ENCODE measurements at places on chromosomes 6 and 20.
A peak's percentile ranks its signal among the peaks of the same experiment; 100 is the strongest.

GRCh38 chr20:61765871-61766654, 299.6 kb downstream of the TAF4 start:
- DNase-seq = peak; percentile 6

- DNase-seq = no peak
Measured at GRCh38 chr20:45394221-45395113, 13.6 kb upstream of the DBNDD2 start.

DNA sequence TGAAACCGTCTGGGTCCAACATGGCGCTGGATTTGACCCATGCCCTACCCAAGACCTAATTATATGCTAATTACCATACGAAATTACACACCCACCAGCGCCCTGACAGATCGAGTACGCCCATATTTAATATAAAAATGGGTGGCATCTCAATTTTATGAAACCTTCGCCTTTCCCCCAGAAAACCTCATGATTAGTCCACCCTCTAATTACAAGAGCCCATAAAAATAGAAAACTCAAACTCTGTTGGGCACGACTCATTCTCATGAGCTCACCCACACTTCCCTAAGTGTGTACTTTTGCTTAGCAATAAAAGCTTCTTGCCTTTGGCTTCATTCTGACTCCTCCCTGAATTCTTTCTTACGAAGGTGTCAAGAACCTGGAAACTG, 136.4 kb downstream of the OR2B2 start:
- DNase-seq = no peak

DNA sequence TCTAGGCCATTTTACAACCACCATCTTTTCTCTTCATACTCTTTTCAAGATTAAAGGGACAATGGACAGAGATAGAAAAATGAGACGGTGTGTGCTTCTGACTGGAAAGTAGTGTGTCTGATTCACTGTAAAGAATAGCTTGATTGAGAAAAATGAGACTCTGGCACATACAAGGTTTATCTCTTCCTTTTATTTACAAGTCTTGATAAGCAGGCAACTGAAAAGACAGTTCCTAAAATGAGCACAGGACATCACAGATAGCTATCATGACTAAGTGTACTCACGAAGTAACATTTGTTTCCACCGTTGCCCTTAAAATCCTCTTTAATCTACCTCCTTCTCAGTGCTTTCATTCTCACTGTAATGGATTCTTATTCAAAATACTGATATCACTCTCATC, 383.0 kb downstream of the TBC1D32 start:
- no peak for DNase-seq

- no peak for DNase-seq
Measured at GRCh38 chr20:46237227-46237626, 71.1 kb downstream of the CDH22 start.

DNA sequence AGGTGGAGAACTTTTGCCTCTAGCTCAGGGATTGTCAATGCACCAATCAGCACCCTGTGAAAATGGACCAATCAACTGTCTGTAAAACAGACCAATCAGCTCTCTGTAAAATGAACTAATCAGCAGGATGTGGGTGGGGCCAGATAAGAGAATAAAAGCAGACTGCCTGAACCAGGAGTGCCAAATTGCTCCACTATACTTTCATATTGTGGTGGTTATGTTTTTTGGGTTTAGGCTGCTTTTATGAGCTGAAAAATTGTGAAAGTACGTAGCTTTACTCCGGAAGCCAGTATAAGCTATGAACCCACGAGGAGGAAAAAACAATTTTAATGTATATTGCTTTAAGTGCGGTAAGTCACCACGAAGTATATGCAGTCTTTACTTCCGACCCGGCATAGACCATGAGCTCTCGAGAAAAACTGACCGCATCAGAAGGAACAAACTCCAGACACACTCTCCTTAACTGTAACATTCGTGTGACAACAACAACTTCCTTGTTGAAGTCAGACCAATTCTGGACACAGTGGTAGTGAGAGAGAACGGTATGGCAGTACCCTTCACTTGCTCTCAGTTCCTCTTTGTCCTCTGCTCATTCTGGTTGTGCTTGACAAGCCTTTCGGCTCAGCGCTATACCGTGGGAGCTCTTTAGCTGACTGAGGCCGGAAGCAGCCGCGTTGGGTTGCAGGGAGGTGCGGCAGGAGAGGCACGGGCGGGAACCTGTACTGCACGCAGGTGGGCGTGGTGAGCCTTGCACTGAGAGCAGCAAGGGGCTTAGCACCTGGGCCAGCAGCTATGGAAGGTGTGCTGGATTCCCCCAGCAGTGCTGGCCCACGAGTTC, 81.9 kb upstream of the E2F3 start:
- peak; percentile 55 for DNase-seq

- DNase-seq = no peak
Measured at GRCh38 chr20:15656124-15656523, 917.1 kb downstream of the KIF16B start.

- no peak for DNase-seq
Measured at GRCh38 chr6:43469947-43470346, 7.4 kb upstream of the TJAP1 start.

GRCh38 chr6:155001482-155001881, 6.4 kb downstream of the TIAM2 start:
- no peak for DNase-seq

DNA sequence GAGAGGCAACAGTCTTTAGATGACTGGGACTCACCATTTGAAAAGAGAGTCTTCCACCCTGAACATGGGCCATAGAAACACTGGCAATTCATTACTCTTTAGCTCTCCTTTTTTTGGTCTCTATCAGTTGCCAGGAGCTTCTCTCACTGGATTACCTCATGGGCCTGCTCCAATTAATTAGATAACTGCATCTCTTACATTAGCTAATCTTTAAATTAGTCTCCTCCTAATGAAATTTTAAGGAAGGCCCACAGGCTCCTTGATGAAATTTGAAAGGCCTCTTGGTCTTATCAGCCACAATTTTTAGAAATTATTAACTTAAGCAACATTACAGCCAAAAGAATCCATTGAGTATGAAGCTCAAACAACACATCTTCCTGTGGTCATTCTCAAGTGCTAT, 184.4 kb downstream of the UNC5CL start:
- DNase-seq = no peak

GRCh38 chr6:119034827-119035458, 43.5 kb downstream of the FAM184A start:
- no peak for DNase-seq

GRCh38 chr6:3324262-3324942, 65.7 kb downstream of the PSMG4 start:
- DNase-seq = peak; percentile 41

DNA sequence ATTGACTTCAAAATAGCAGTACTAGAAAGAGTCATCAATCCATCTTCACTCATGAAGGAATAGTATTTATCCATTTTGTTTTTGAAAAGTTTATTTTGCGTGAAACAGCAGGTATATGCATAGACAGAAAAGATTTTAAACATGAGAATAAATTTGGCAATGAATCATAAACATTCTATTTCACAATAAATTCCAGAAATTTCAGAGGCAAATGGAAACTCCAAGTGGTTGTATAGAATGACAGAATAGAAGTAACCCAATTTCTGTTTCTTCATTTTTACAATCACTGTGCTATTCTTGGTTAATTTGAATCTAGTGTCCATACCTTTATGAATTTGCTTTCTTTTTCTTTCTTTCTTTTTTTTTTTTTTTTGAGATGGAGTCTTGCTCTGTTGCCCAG, 173.0 kb upstream of the ECI2 start:
- no peak for DNase-seq

DNA sequence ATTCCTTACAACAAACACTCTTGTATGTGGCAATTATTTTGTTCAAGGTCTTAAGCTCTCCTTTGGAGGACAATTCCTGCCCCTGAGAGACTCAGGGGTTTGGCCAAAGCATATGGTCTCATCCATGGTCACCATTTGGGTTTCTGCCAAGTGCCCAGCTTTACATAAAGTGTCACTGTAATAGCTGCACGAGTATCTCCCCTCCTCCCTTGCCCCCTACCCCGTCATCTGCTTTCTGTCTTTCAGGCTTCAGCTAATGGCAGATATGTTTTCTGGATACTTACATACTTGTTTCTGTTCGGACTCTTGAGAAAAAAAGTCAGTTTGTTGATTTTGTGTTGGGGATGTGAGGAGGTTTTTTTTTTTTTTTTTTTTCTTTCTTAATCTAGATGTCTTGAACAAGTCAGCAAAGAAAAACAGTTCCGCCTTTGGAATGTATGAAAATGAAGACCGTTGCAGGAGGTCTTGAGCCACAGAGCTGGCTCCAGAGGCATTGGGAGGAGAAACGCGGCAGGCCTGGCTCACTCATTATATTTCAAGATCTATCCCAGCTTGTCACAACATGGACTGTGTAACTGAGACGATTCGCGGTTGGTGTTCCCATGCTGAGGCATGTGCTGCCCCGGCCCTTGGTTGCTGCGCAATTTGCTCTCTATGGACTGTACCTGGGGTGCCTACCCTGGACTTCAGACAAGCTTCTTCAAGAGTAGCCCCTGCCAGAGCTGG, 32.6 kb upstream of the STX16 start:
- DNase-seq = no peak

GRCh38 chr20:45406260-45407066, 1.6 kb upstream of the DBNDD2 start:
- no peak for DNase-seq

DNA sequence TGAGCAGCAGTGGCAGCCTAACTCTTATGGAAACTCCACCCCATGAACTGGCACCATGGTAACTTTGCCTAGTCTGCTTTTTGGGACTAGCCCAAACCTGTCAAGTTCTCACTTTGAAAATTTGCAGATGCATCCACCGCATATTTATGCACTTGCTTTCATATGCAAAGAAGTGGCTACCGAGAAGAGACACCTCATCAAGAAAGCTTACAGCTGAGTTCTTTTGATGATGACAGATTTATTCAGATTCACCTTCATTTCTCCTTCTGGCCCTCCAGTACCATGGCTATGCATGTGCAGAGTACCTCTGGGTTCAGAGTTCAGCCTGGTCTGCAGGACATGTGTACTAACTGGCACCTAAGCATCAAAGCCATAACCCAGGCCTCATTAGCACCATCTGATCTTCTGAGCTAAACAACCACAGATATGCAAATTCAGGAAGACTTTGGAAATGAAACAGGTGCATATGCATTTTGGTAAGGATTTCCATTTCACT, 154.3 kb upstream of the TENT5A start:
- DNase-seq = no peak

DNA sequence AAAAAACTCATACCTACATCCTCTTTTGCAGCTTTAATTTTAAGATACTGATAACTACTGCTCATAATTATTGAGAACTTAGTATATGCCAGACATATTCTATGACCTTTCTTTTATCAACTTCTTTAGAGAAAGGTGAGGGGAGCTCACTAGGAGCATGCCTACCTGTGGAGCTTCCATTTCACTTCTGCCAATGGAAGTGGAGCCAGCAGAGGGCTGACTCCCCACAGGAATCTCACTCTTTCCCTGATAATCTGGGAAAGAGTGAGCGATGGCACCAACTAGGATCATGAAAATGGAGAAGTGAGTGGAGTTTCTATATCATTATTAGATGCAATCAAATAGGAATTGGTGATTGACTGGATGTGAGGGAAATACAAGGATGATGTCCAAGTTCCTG, 484.9 kb downstream of the LMBRD1 start:
- no peak for DNase-seq

GRCh38 chr6:118890997-118891790, 2.8 kb upstream of the ASF1A start:
- DNase-seq = peak; percentile 34

DNA sequence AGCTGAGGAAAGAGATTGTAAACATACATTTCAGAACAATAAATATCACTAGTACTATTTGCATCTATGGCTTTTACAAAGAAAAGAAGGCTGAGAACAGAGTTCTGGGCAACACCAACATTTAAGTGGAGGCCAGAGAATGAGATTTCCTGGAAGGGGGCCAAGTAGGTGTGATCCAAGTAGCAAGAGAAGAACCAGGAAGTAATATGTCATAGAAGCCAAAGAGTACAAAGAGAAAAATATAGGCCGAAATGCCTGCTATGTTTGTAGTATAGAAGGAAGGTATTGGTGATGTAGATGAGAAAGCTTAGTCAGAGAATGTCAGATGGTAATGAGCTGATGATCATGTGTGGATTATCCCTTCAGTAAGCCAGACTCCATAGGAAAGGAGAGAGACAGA, 94.5 kb downstream of the PERP start:
- DNase-seq = no peak

DNA sequence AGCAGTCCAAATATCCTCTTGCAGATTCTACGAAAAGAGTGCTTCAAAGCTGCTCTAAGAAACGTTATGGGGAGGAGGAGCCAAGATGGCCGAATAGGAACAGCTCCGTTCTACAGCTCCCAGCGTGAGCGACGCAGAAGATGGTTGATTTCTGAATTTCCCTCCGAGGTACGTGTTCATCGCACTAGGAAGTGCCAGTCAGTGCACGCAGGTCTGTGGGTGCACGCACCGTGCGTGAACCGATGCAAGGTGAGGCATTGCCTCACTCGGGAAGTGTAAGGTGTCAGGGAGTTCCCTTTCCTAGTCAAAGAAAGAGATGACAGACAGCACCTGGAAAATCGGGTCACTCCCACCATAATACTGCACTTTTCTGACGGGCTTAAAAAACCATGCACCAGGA, 272.1 kb upstream of the DEFB115 start:
- DNase-seq = no peak

DNA sequence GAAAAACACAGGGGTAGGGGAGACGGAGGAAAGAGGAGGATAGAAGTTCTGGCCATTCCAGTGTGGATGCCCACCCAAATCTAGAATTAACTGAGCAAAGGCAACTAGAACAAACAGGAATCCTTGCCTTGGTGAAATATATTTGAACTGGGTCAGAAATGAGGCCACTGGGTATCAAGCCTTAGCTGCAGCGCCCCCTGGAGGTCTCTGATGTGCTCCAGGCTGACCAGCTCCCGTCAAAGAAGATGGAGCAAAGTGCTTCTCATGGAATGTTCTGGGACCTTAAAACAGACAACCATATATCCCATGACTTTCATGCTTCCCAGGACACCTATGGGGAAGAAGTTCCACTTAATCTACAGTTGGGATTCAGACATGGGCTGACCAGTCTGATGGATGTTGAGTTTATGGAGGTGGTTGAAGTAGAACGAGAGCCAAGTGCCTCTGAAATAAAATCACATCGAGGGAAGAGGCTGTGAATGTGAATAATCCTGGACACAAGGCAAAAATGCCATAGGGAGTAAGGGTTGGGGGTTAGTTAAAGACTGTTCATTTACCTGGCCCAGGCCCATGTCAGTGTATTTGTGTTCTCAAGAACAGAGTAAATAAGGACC, 50.4 kb downstream of the HLA-DPB1 start:
- DNase-seq = peak; percentile 57

DNA sequence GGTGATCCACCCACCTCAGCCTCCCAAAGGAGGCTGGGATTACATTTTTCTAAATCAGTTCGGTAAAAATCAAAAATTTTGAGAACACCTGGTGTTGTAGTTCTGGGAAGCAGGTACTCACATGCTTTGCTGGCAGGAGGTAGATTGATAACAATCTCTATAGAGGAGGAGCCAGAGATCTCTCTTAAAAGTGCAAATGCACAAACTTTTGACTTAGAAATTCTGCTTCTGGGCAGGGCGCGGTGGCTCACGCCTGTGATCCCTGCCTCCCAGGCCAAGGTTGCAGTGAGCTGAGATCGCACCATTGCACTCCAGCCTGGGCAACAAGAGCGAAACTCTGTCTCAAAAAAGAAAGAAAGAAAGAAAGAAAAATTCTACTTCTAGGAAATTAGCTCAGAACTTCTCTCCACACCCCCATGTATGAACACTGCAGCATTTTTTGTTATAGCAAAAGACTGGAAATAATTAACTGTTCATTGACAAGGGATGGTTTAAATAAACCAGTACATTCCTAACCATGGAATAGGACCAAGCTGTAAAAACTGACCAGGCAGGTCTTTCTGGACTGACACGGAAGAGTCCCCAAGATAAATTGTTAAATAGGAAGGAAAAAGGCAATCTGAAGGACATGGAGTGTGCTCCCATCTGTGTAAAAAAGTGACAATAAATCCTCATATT, 14.4 kb upstream of the TRIB3 start:
- DNase-seq = no peak
